ENCODE measurements at places on chromosomes 13 and 19.

- DNase-seq = no peak
These were observed 2.4 kb downstream of the MEDAG start for GRCh38 chr13:30908416-30908980.

- no peak for DNase-seq
These were observed 1.2 kb upstream of the PNMA8A start for GRCh38 chr19:46472592-46472991.

DNA sequence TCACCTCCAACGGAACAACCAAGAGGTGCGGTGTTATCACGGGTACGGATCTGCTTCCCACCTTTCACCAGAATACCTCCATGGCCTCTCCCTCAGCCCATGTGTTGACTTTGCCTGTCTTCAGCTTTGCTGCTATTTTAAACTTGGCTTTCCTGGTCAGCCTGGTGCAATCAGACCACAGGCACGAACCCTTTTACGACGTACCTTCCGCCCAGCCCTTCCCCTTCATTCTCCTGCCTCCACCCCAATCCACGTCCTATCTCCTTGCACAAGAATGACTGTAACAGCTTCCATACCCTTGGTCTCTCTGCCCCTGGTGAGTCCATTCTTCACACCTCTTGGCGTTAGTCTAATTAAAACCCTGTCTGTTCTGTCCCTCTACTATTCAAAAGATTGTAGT, 431.7 kb downstream of the EFNB2 start:
- no peak for DNase-seq

GRCh38 chr19:30046522-30046921, 104.5 kb downstream of the URI1 start:
- DNase-seq = no peak

Measured in breast epithelium (tissue), 4 donors.